ENCODE measurements at places on chromosomes 6 and 20.

- DNase-seq: no peak
Observed at GRCh38 chr20:5211803-5212714, 85.3 kb downstream of the CDS2 start.

DNA sequence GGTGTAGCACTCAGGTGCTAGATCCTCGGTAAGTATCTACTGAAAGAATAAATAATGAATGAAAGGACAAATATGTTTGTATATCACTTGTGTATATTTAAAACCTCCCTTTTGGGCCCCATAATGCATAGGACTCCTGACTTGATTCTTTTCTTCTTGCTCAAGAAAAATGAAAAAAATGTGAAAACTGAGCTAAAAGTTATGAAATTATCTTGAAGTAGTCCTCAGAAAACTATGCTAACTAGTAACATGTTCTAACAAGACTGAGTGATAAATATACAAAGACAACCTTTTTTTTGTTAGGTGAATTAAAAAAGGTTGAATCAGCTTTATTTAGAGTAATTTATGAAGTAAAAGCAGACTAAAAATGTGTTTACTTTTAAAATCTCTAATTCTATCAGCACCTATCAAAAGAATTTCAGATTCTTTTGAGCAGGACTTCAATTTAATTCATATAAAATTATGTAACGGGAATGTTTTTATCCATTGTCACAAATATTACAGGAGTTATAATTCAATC, 247.8 kb upstream of the JAG1 start:
- DNase-seq: no peak

- peak; percentile 66 for DNase-seq
Observed at GRCh38 chr6:129871221-129871620, 10.1 kb upstream of the TMEM244 start.

- DNase-seq: no peak
Observed at GRCh38 chr20:57047281-57048026, 219.0 kb downstream of the BMP7 start.

GRCh38 chr6:56381801-56382251, 134.4 kb upstream of the COL21A1 start:
- no peak for DNase-seq

- no peak for DNase-seq
Observed at GRCh38 chr6:44702292-44702691, 314.8 kb downstream of the CDC5L start.

GRCh38 chr20:53850319-53850718, 220.1 kb downstream of the BCAS1 start:
- DNase-seq: no peak

- DNase-seq: no peak
Observed at GRCh38 chr6:49666480-49666879, 29.8 kb upstream of the RHAG start.

Measured in fibroblast of the aortic adventitia (primary cell).